ENCODE measurements at places on chromosomes 7 and 10.

DNA sequence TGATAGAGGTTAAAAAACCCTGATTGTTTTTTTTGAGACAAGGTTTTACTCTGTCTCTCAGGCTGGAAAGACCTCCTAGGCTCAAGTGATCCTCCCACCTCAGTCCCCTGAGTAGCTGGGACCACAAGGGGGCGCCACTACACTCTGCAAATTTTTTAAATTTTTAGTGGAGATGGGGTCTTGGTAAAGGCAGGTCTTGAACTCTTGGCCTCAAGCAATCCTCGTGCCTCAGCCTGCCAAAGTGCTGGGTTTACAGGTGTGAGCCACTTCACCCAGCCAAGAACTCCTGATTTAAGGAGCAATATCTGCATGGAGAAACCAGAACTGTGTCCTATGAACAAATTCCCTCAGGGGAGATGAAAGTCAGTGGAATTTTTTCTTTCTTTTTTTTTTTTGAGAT, 7.3 kb upstream of the KLHDC10 start:
- no peak for DNase-seq

- DNase-seq: no peak
Observed at GRCh38 chr10:287026-287709, 151.9 kb downstream of the ZMYND11 start.

- no peak for DNase-seq
Observed at GRCh38 chr10:92124616-92125143, 166.2 kb downstream of the CPEB3 start.

- no peak for DNase-seq
Observed at GRCh38 chr10:48383393-48383792, 76.9 kb downstream of the MAPK8 start.

- no peak for DNase-seq
Observed at GRCh38 chr10:117327262-117327661, 48.0 kb downstream of the PDZD8 start.

DNA sequence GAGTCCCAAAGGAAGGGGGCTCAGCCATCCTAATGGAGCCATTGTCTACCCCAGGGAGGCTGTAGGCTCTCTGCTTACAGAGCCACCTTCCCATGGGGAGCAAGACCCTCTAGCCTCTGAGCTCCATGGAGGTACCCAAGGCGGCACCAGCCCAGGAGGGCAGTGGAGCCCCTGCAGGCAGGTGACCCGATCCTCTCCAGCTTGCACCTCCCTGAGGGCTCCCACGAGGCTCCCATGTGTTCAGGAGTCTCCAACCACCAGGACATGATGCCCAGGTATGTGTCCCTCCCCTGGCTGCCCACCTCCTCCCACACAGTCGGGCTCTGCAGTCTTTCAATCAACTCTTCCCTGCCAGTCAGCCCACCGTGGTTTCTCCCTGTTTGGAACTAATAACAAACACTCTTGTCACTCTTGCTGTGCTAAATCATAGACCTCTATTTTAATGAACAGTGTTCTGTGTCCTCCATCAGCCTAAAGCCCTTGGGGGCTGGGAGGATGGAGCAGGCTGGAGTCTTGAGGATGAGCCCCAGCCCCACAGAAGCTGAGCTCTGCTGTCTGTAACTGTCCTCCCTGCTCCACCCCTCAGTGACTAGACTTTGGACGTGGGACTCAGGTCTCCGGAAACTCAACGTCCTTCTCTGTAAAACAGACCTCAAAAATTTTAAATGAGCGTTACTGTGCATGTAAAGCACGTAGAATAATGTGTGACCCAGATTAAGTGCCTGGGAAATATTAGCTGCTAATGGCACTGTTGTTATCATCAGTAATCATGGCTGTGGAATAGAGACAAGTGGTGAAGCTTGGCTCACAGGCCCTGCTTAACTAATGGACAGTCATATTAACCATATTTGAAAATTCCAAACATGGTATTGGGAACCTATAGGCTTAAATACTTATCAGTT, 298.9 kb downstream of the WDR37 start:
- DNase-seq: no peak

DNA sequence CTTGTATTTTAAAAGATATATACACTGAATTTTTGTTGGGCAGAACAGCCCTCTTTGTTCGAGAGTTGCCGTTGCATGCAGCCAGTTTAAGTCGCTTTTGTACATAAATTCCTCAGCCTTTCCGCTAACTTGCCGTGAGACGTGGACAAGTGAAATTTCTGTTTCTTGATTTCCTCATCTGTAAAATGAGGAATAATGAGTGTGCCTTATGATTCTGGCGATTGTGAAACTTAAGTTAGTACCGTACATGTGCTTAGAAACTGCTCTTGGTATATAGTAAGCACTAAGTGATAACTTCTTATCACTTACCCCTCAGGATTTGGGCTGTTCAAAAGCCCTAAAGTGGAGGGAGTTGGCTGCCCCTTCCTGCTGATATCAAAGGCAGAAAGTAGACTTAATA, 1.4 kb downstream of the CCNJ start:
- no peak for DNase-seq

DNA sequence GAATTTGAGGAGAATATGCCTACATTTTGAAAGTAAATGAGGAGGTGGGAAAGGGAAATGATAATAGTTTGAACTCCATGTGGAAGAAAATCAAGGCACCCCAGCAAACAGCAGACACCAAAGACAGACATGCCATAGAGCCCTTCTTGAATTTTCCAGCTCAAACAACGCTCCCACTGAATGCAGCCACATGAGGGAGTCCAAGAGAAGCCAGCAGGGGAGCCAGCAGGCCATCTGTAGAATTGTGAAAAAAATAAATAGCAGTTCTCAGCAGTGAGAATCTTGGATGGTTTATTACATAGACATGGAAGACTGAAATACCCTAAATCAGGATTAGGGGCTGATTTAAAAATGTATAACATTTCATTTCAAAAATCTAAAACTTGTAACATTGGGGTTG, 1567.3 kb upstream of the LRRTM3 start:
- no peak for DNase-seq

DNA sequence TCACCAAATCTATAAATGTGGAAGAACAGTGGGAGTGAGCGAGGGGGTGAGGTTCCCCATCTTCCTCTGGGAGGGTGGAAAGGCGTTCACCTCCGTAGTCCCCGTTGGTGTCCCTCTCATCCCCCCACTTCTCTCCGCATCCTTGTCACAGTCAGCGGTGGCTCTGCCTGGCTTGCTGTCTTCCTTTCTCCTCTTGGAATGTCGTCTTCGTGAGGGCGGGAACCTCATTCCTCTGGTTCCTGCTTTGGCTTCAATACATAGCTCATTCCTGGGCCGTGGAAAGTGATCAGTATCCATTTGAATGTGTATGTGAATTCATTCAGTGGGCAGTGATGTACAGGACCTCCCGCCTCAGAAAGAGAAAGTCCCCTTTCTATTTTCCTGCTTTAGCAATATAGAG, 289.4 kb downstream of the CAMK1D start:
- DNase-seq: no peak

DNA sequence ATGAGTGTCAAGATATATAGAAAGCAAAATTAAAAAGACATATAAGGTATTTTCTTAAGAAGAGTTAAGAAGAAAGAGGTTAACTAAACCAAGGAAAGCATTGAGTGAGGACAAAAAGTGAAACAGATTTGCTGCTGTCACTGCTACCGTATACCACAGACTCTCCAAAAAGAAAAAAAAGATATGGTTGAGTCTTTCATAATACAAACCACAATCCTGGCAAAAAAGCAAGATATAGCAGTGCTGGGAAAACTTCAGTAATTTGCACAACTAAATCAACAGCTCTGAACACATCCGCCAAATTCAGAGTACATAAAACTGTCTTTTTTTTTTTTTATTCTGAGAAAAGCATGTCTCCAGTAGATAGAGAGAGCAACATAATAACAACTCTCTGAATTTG, 114.7 kb downstream of the ETV1 start:
- no peak for DNase-seq

- DNase-seq: no peak
Observed at GRCh38 chr10:126153711-126154628, 234.3 kb downstream of the ADAM12 start.

DNA sequence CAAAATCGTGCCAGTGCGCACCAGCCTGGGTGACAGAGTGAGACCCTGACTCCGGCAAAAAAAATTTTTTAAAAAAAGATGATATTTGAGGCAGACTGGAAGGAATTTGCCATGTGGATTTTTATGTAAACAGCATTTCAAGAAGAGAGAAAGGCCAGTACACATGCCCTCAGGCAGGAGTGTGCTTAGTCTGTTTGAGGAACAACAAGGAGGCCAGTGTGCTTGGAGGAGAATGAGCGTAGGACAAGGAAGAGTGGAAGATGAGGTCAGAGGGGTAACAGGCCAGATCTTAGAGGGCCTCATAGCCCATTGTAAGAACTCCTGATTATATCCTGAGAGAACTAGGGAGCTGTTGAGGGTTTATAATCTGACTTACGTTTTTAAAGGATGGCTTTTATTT, 17.2 kb upstream of the STRIP2 start:
- DNase-seq: no peak

- no peak for DNase-seq
Observed at GRCh38 chr10:113033991-113034390, 83.9 kb downstream of the TCF7L2 start.

DNA sequence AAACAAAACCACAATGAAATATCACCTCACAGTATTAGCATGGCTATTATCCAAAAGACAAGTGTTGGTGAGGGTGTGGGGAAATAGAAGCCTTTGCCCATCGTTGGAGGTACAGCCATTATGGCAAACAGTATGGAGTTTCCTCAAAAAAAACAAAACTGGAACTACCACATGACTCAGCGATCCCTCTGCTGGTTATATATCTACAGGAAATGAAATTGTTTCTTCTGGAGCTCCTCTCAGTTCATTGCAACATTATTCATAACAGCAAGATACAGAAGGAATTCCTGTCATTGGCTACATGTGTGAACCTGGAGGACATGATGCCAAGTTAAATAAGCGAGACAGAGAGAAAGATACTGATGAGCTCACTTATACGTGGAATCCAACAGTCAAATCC, 2.4 kb upstream of the UBE3C start:
- no peak for DNase-seq

DNA sequence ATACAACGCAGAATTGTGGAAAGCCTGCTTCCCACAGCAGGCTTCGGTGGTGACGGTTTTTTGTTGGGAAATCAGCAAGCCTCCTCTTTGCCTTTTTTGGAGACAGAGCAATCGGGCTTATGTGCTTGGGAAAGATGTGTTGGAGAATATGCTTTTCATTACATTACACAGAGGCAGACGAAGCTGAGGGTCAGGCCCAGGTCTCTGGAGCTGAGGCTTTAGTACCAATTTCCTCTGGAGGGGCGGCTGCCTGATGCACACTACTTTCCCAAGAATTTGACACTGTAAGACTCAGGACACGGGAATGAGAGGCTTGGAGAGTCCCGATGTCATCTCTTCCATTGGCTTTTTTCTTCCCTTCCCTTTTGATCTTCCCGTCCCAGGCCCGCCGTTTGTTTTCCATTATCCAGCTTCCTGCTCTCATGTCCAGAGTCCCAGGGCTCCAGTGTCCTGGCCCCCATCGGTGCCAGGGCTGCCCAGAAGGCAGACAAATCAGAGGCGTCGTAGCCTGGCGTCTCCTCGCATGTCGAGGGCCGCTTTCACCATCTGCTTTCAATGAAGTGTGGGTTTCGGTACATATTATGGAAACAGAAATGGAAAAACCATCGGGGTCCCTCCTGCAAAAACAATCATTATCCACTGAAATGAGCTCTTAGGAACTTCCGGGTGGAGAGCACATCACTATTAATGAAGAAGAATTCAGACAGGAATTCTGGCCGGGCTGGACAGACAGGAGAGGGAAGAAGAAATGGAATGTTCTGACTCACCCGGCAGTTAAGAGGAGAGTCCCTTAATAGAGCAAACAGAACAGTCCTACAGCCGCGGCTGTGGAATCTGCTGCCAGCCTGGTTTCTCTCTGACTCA, 123.0 kb upstream of the JCAD start:
- DNase-seq: no peak

DNA sequence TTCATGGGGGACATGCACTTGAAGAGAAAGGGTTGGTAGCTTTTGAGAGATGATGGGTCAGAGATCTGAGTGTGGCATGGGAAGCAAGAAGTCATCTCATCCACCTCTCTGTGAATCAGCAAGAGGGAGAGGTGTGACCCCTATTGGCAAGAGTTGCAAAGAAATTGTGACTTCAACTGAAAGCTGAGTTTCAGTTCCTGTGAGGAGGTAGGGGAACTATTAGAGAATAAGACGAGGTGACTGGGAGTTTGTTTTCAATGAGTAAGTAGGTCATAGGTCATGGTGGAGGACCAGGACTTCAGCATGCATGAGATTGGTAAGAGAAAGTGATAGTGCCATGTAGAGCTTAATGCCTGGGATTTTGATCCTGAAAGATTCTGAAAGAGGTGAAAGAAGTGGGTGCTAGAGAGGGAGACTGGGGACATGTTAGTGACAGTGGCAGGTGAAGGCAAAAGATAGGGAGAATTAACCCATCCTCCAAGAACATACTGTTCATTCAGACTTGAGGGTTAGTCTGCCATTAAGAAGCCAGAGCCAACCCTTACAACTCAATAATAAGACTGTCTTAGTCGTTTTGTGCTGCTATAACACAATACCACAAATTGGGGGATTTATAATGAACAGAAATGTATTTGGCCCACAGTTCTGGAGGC, 75.5 kb upstream of the CAPZA2 start:
- DNase-seq: no peak

GRCh38 chr7:47281161-47281560, 300.8 kb downstream of the TNS3 start:
- DNase-seq: no peak

- no peak for DNase-seq
Observed at GRCh38 chr7:29277436-29278215, 83.1 kb downstream of the CHN2 start.

DNA sequence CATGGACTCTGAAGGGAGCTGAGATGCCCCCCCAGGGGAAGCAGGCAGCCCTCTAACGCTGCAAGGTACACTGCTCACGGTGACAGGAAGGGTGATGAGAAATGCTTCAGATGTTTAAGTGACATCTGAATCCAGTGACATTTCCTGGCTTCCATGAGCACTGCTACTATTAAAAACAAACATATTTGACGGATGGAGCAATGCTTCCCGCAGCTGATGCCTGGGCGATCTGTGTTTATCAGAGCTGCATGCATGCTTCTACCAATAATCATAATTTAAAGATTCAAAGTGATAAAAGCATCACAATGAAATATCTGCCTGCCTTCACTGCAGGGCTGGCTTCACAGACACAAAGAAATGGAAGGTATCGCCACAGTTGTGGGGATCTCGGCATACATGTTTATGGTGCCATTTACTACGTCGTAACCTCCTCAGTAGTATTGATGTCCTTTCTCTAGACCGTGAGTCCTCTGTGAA, 66.1 kb upstream of the AOAH start:
- no peak for DNase-seq
